ENCODE measurements at places on chromosomes 12 and 14. TPM values are rescaled to one million over a fixed set of nuclear protein-coding genes. Genes with fewer than 3 reads are reported as not detected.

RNASE7 gene
- total RNA-seq = not detected

CLEC2A gene
- not detected for total RNA-seq

RBP5 gene
- total RNA-seq = not detected

PMCH gene
- not detected for total RNA-seq

CRACR2A gene
- total RNA-seq = 13.8 TPM

GRCh38 chr12:28963554-28963953 is 185.5 kb upstream of the FAR2 start:
- no peaks in the 10 kb centered on the region for H3K36me3 ChIP-seq
- H3K27me3 ChIP-seq = no peaks in the 10 kb centered on the region
- H3K27ac ChIP-seq = no peak overlapping the region
- H3K4me3 ChIP-seq = no peak overlapping the region
- H3K4me1 ChIP-seq = peaks cover 14% of the 10 kb centered on the region

DNA sequence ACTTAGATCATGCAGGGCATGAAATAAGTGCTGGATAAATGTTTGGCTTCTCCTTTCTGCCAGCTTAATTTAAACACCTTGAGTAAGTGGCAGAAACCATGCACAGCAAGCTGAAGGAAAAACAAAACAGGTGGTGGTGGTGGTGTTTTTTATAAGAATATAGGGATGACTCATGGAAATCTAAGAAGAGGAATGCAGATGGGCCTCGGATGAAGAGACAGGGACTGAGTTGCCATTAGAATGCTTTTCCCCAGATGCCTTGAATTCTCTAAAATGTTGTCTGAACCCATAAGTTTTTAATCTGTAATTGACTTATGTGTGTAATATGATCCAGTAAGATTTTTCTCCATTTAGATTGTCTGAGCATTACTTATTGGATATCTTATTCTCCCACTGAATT is 93.1 kb upstream of the ZDHHC17 start:
- no peaks in the 10 kb centered on the region for H3K27me3 ChIP-seq
- H3K27ac ChIP-seq = no peak overlapping the region
- no peaks in the 10 kb centered on the region for H3K36me3 ChIP-seq
- no peaks in the 10 kb centered on the region for H3K4me1 ChIP-seq
- DNase-seq = no peak
- no peak overlapping the region for H3K4me3 ChIP-seq

GRCh38 chr14:102793531-102794328 is 16.5 kb downstream of the TRAF3 start:
- no peaks in the 10 kb centered on the region for H3K27me3 ChIP-seq
- no peak overlapping the region for H3K4me3 ChIP-seq
- H3K27ac ChIP-seq = no peak overlapping the region
- DNase-seq = no peak
- peaks cover 3% of the 10 kb centered on the region for H3K36me3 ChIP-seq

- H3K4me3 ChIP-seq = no peak overlapping the region
- H3K36me3 ChIP-seq = no peaks in the 10 kb centered on the region
- H3K27ac ChIP-seq = no peak overlapping the region
- DNase-seq = no peak
These were observed 994.5 kb upstream of the FLRT2 start for GRCh38 chr14:84535484-84535883.

- H3K27me3 ChIP-seq = no peaks in the 10 kb centered on the region
- no peak overlapping the region for H3K27ac ChIP-seq
- H3K36me3 ChIP-seq = no peaks in the 10 kb centered on the region
- H3K4me3 ChIP-seq = no peak overlapping the region
These were observed 10.3 kb upstream of the GALNT6 start for GRCh38 chr12:51401486-51401885.

- DNase-seq = no peak
- no peaks in the 10 kb centered on the region for H3K27me3 ChIP-seq
- H3K27ac ChIP-seq = peak overlapping the region; percentile 88
- H3K4me1 ChIP-seq = peaks cover 32% of the 10 kb centered on the region
These were observed 47.3 kb downstream of the NUAK1 start for GRCh38 chr12:106091446-106091820.

DNA sequence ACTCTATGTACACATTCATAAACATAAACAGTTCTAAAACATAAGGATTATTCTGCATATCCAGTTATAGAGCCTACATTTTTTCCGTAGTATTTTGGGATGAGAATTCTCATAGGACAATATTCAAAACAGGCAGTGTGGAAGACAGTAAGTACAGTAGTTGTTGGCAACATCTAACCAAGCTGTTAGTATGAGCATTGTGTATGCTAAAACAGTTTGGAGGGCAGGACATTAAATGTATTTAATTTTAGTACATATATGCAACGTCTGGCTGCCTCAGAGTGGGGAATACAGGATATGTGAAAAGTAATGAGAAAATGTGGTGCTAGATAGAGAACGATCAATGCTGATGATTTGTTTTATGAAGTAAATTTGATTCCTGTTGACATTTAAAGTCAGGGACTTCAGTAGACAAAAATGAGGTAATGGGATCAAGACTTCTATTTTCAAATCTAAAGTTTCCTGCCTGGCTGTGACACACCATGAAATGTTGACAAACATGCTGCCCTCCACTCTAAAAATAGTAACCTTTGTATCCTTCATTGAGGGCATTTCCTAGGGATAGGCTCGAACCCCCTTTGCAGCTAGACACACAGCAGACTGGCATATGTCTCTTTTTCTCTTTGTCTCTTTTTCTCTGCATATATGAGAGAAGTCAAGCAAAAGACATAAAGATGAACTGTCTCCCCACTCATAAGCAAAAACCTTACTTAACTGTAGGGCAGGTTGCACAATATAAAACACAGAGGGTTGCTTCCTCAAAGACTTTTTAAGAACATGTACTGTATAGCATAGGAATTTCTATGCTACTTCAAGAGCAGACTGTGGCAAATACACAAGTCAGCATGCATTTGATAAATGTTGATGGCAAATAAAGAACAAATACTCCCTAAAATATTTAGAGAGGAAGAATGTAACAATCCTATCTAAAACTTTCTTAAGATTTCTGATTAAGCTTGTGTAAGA is 75.5 kb upstream of the GTF2A1 start:
- no peaks in the 10 kb centered on the region for H3K27me3 ChIP-seq
- no peaks in the 10 kb centered on the region for H3K4me1 ChIP-seq
- H3K4me3 ChIP-seq = no peak overlapping the region
- H3K36me3 ChIP-seq = no peaks in the 10 kb centered on the region

GRCh38 chr12:40559865-40560264 is 132.4 kb upstream of the CNTN1 start:
- H3K27ac ChIP-seq = no peak overlapping the region
- no peaks in the 10 kb centered on the region for H3K36me3 ChIP-seq
- H3K4me1 ChIP-seq = no peaks in the 10 kb centered on the region
- H3K4me3 ChIP-seq = no peak overlapping the region

DNA sequence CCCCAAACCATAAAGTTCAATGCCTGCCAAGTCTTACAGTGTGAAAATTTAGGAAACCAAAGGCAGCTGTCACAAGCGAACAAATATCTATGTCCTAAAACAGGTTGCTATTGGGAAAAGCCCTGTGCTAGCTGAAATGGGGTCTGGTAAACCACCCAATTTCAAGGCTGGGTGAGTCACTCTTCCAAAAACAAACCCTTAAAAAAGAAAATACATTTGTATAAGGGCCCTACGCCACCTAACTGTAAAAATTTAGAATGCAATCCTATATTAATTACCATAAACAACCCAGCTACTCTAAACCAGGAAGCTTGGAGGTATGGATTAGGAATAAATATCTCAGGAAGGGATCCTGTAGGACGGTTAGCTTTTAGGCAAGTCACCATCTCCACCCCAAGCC is 32.1 kb downstream of the PRMT8 start:
- no peak overlapping the region for H3K27ac ChIP-seq
- no peaks in the 10 kb centered on the region for H3K36me3 ChIP-seq
- peaks cover 4% of the 10 kb centered on the region for H3K27me3 ChIP-seq
- no peaks in the 10 kb centered on the region for H3K4me1 ChIP-seq
- no peak for DNase-seq

- H3K4me1 ChIP-seq = peaks cover 4% of the 10 kb centered on the region
- peaks cover 25% of the 10 kb centered on the region for H3K27me3 ChIP-seq
- H3K4me3 ChIP-seq = no peak overlapping the region
- no peak overlapping the region for H3K27ac ChIP-seq
- no peaks in the 10 kb centered on the region for H3K36me3 ChIP-seq
These were observed 3.8 kb downstream of the KRT82 start for GRCh38 chr12:52402377-52402776.

DNA sequence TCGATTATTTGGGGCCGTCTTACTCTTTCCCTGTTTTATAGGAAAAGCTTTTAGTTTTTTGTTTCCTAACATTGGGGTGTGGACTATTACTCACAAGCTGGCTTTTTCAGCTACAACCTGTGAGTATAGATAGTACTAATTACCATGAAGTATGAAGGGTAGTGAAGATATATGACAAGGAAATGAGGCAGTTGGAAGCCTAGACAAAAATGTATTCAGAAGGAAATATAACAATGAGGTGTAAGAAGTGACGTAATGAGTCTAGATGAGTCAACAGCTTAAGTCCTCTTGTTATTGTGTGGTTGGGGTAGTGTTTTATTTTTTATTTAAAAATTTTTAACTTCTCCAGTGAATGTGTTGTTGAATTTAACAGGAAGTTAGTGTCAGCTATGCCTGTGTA is 804.5 kb downstream of the NRXN3 start:
- peaks cover 4% of the 10 kb centered on the region for H3K4me1 ChIP-seq
- H3K4me3 ChIP-seq = no peak overlapping the region
- no peak for DNase-seq
- H3K27ac ChIP-seq = no peak overlapping the region
- no peaks in the 10 kb centered on the region for H3K27me3 ChIP-seq

DNA sequence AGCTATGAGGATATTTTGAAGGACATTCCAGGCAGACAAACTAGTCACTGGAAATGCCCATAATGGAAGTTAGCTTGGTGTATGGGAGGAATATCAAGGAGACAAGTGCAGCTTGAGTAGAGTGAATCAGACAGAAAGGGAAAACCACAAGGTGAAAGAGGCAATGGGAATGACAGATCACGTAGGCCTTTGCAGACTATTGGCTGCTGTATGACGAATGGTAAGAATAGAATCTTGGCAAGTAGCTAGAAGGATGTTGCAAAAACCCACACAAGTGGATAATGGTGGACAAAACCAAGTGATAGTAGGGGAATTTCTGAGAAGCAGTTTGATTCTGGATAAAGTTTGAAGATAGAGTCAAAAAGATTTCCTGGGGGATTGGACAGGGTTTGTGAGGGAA is 196.9 kb upstream of the NOVA1 start:
- H3K4me3 ChIP-seq = no peak overlapping the region
- no peaks in the 10 kb centered on the region for H3K36me3 ChIP-seq
- H3K27me3 ChIP-seq = no peaks in the 10 kb centered on the region
- no peak overlapping the region for H3K27ac ChIP-seq
- no peaks in the 10 kb centered on the region for H3K4me1 ChIP-seq
- no peak for DNase-seq

GRCh38 chr14:73943083-73943482 is 6.8 kb downstream of the FAM161B start:
- H3K36me3 ChIP-seq = peaks cover 23% of the 10 kb centered on the region
- no peak overlapping the region for H3K4me3 ChIP-seq
- H3K4me1 ChIP-seq = peaks cover 10% of the 10 kb centered on the region
- H3K27me3 ChIP-seq = no peaks in the 10 kb centered on the region

DNA sequence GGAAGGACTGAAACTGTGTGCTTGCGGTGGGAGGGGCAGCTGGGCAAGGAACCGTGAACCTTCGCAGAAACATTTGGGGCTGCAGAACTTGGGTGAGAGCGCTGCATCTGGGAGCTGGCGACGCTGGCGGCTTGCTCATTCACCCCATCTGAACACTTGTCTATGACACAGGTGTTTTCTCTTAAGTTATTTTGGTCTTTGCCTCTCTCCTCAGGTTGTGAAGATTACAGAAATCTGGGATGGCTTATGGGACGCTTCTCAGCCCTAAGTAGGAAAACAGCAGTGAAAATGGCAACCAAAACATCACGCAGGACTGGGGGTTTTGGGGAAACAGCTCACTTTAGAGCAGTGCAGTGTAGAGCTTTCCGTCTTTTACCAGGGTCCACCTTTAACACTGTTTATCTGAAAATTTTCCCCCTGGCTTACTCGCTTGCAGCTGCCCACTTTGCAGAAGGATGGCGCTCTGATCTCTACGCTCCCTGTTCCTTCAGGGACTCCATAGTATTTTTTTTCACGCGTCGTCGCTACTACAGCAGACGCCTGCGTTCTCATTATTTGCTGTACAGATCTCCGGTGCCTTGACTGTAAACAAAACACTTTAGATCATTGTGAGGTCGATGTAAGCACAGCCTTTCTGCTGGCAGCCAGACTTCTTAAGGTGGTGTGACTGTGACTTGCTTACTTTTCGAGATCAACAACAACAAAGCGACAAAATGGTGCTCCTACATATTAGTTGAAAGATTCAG is 2.7 kb upstream of the CDKN1B start:
- no peak for DNase-seq
- H3K4me3 ChIP-seq = peak overlapping the region; percentile 70
- H3K4me1 ChIP-seq = peaks cover 26% of the 10 kb centered on the region
- H3K27me3 ChIP-seq = no peaks in the 10 kb centered on the region
- peak overlapping the region; percentile 24 for H3K27ac ChIP-seq

GRCh38 chr14:104145826-104146601 is 7.6 kb downstream of the KIF26A start:
- H3K27ac ChIP-seq = no peak overlapping the region
- H3K27me3 ChIP-seq = no peaks in the 10 kb centered on the region
- no peak overlapping the region for H3K4me3 ChIP-seq
- H3K4me1 ChIP-seq = no peaks in the 10 kb centered on the region
- peak; percentile 84 for DNase-seq

DNA sequence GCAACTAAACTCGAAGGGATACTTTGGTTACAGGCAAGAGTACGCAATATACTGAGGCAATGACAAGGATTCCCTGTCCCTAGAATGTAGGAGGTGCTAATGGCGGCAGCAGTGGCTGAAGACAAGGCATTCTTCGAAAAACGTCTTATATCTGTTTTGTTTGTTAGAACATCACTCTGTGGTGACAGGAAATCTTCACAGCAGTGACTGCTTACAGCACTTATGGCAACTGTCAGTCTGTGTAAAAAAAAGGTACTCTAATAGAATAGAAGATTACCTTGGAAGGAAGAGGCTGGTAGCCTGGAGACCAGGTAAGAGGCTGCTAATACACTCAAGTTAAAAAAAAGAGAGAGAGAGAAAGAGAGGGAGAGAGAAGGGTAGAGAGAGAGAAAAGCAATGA is 131.7 kb downstream of the ST8SIA1 start:
- H3K4me1 ChIP-seq = no peaks in the 10 kb centered on the region
- no peak overlapping the region for H3K27ac ChIP-seq
- H3K36me3 ChIP-seq = no peaks in the 10 kb centered on the region
- DNase-seq = no peak

GRCh38 chr14:90815572-90815821 is 733 bp downstream of the TTC7B start:
- DNase-seq = no peak
- H3K36me3 ChIP-seq = no peaks in the 10 kb centered on the region
- peaks cover 7% of the 10 kb centered on the region for H3K4me1 ChIP-seq
- no peak overlapping the region for H3K27ac ChIP-seq

Data from osteoblast (primary cell).